Stimulated activated CD4-positive, alpha-beta T cell treated with anti-CD3 and anti-CD28 coated beads, Interleukin-12 subunit alpha, Interleukin-12 subunit beta, amount 100 ng/mL, for 24 hours (primary cell): ENCODE measurements at places on chromosomes 7 and 10.

DNA sequence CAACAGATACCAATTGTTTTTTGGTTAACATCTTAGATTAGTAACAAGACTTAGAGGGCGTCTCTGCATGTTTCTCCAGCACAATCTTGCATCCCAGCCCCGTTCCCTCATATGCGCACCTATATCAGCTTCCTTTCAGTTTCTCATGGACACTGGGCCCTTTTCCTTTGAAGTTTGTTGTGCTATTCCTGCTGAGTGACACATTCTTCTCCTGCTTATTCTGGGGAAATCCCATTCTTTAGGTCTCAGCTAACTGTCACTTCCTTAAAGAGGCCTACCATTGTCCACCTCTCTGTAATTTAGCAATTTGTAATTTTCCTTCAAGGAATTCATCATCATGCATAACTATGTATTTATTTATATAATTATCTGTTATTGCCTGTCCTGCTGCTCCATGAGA lies 110.3 kb upstream of the STEAP1B start:
- DNase-seq, result no peak

- DNase-seq, result no peak
Measured at GRCh38 chr7:123666492-123666891, 10.8 kb downstream of the LMOD2 start.

DNA sequence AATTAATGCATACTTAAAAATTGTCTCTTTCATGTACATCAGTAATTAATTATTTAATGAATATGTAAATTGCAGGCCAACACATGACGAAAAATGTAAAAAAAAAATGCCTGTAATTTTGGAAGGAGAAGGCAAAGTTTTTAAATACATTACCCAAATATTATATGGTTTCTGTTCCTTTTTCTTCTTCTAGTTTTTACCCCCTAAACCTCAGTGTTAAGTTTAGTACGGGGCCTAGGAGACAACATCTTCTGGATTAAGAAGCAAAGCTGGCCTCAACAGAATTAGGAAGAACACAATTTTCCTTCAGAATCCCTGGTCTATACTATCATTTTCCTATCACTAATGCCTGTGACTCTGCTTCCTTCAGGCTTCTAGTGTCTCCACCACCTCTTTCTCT lies 459.3 kb upstream of the NRP1 start:
- no peak for DNase-seq

DNA sequence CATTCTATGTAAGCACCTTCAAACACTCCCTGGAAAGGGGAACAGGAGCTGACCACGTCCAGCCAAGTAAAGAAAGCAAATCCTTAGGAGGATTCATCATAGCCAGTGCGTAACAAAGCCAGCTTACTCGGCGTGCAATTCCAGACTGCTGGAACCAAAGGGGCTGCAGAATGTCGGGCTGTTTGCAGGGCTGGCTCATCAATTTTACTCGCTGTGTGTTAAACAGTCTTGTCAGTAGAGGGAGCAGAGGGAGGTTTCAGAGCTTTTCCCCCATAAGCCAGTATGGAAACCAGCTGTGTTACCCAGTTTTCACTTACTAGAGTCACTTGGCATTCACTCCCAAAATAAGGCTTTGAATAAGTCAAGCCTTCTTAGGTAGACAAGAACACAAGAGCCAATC lies 127.1 kb downstream of the KMT2E start:
- no peak for DNase-seq
